ENCODE measurements at places on chromosomes 7 and 10.
A peak's percentile ranks its signal among the peaks of the same experiment; 100 is the strongest.

GRCh38 chr7:102140952-102141370, 145.7 kb upstream of the SH2B2 start:
- DNase-seq, result peak; percentile 18

GRCh38 chr10:72552857-72553256, 73.0 kb downstream of the MICU1 start:
- no peak for DNase-seq

GRCh38 chr7:41796331-41796730, 93.4 kb upstream of the INHBA start:
- no peak for DNase-seq

DNA sequence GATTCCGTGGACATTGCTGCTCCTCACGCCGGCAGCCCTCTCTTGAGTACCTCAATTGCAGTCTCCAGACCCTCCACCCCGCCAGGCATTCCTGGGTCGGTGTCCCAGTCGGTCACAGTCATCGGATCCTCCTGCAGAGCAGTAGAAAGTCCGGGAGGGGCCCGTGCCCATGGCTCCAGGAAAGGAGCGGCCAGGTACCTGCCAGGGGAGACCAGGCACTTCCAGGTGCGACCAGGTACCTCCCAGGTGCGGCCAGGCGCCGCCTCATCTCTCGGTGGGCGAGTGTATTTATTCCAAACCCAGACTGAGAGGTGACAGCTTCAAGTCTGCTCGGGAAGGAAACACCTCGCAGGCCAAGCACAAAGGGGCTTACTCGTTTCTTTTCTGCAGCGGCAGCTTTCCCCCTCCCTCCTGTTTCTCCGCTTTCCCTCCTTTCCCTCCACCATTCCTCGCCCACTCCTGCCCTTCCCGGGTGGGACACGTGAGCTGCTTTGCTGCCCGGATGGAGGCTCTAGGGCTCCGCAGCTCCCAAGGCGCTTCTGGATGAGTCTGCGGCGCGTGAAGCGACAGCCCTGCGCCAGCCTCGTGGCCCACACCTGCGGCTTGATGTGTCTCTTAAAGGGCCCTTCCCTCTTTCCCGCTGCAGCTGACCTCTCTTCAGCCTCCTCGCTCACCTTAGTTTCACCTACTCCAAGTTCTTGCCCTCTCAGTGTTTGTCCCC, 39.4 kb upstream of the AGK start:
- no peak for DNase-seq

DNA sequence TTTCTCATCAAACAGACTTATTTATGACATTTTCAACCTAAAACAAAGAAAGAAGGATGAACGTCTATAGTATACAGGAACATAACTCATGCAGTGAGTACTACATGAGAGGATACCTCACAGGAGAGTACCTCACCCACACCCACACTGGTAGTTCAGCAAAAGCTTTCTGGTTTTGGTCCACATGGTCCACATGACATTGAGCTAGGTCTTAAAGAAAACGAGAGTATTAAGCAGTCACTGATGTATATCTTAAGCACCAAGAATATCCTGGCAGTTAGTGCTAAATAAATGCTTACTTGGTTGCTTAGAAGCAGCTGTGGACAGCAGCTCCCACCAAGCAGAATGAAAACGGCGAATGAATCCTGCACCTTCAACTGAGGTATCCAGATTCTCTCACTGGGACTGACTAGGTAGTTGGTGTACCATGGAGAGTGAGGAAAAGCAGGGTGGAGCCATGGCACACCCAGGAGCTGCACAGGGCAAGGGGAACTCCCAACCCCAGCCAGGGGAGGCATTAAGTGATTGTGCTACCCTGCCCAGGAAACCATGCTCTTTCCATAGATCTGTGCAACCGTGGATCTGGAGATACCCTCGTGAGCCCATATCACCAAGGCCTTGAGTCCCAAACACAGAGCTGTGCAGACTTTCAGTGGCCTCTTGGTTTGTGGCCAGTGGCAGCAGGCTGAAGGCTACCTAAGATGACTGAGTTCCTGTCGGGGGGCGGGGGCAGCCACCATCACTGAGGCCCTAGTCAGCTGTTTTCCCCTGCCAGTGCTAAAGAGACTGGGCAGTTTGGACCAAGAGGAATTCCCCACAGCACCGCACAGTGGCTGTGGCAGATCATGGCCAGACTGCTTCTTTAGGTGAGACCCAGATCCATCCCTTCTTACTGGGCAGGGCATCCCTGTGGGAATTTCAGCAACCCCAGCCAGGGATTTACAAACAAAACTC, 143.4 kb downstream of the SGMS1 start:
- DNase-seq, result no peak

GRCh38 chr10:17256051-17256450, 28.0 kb downstream of the VIM start:
- DNase-seq, result no peak

DNA sequence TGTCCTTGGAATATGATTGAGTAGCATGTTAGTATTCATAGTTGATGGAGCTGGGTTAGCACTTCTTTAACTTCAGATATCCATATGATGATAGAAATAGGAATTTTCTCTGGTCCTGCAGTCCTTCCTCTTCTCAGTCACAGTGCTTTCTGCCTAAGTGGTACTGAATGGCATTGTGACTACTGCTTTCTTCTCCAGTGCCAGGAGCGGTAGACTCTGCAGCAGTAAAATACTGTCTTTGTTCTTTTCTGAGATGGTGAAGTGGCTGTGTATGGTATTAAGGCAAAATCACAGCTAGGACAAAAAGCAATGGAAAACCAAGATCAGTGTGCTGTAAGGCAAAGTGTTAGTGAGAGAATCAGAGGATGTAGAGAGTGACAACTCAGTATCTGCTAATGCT, 46.6 kb downstream of the C1GALT1 start:
- no peak for DNase-seq

DNA sequence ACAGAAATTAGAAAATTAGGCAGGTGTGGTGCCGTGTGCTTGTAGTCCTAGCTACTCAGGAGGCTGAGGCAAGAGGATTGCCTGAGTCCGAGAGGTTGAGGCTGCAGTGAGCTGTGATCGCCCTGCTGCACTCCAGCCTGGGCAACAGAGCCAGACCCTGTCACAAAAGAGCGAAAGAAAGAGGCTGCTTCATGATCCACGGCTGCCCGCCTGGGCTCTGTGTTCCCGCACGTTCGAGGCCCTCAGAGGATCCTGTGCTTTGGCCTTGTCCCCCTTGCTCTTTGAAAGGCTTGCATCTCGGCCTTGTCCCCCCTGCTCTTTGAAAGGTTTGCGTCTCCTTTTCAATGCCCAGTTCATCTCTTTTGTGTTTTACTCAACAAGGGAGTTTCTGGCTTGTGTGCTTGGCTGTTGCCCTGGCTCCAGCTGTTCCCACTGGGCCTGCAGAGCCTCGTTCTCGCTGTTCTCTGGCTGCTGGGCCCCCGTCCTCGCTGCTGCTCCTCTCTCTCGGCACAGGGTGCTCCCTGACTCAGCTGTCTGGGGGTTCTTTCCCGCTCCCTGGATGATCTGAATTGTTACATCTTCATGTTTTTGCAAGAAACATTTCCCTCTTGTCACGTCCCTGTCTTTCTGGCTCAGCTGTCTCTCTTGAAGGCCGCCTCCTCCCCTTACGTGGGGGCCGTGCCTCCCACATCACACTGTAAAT, 45.1 kb upstream of the INPP5A start:
- no peak for DNase-seq

- no peak for DNase-seq
Observed at GRCh38 chr7:21160401-21160800, 267.5 kb upstream of the SP4 start.

DNA sequence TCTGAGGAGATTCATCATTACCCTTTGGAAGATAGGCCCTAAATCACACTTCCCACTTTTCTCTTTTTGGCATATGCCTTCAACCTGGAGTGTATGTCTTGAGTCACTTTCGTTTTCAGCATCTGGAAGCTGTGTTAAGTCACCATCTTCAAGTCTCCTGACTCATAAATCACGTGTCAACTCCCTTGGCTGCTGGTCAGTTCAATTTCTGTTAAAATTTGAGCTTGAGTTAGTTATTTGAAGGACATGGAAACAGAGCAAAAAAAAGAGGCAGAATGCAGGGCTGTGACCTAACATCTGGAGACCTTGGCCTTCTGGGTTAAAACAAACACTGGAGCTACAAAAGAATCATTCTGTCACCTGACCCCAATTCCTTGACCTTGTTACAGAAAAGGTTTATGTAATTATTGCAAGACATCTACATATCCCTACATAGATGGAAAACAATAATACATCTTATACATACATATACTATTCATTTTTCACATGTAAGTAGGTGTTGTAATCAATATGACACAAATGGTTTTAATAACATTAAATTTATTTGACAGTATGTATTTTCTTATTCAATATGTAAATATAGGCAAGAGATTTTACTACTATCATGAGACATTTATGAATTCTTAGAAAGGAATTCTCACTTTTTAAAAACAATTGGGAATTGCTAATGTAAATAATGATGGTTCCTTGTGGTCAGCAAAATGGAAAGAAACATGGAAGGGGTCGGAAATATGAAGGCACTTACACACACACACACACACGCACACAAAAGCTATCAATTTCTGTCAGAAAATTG, 169.7 kb upstream of the PHYHIPL start:
- no peak for DNase-seq

GRCh38 chr7:107995184-107996071, 7.5 kb downstream of the LAMB1 start:
- no peak for DNase-seq

- no peak for DNase-seq
Observed at GRCh38 chr10:125116041-125116649, 44.2 kb downstream of the CTBP2 start.

- peak; percentile 72 for DNase-seq
Observed at GRCh38 chr10:130109796-130110245, 809 bp downstream of the C10orf143 start.

DNA sequence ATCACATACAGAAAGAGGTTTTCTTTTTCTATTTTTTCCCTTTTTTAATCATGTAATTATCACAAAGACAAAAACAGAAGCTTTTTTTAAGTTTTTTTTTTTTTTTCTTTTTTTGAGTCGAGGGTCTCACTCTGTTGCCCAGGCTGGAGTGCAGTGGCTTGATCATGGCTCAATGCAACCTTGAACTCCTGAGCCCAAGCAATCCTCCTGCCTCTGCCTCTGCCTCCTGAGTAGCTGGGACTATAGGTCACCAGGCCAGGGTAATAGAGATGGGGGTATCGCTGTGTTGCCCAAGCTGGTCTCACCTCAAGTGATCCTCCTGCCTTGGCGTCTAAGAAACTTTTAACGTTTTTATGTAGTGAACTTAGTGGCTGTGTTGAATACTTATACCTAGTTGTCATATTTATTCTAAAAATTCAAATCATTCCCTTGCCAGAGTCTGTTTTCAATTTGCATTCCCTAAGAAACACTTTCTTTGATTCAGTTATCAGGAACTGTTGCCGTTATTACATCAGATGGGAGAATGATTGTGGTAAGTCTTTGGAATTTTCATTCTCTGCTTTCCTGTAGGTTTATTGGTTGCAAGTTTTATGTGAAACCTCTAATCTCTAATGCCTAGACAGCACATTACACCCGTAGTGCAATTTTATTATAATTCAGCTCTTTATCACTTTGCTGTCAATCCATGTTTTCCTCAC, 1.3 kb downstream of the LSM8 start:
- no peak for DNase-seq

DNA sequence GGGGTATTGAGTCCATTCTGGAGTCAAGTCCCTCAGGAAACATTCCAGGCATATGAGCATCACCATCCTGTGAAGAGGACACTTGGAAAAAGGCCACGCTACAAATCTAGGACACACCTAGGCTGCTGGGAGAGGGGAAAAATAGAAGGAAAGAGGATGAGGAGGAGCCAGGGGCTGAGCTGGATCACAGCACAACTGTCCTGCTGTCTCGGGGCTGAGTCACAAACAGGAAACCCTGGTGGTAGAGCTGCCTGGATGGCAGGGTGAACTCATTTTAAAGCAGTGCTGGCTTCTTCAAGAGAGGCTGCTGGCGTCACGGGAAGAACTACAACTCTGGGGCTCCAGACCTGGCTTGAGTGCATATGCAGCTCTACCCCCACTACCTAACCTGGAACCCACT, 151.5 kb downstream of the RNF216 start:
- peak; percentile 45 for DNase-seq

- DNase-seq, result no peak
Observed at GRCh38 chr7:74190259-74190658, 16.1 kb downstream of the EIF4H start.

GRCh38 chr10:27890971-27891370, 107.9 kb downstream of the ODAD2 start:
- DNase-seq, result no peak

- no peak for DNase-seq
Observed at GRCh38 chr7:32037650-32038198, 32.5 kb downstream of the PDE1C start.

- DNase-seq, result no peak
Observed at GRCh38 chr7:48976253-48976652, 51.9 kb downstream of the CDC14C start.

GRCh38 chr10:19918794-19919193, 102.6 kb downstream of the PLXDC2 start:
- no peak for DNase-seq
